Retinal pigment epithelial cell (primary cell): ENCODE measurements at places on chromosomes 5 and 9.

GRCh38 chr5:169542811-169543210, 40.8 kb upstream of the SPDL1 start:
- DNase-seq: peak; percentile 84

GRCh38 chr5:66348387-66349125, 204.5 kb downstream of the SREK1 start:
- no peak for DNase-seq

- DNase-seq: no peak
These were observed 177.0 kb downstream of the CDK5RAP2 start for GRCh38 chr9:120402741-120403542.

- DNase-seq: no peak
These were observed 61.9 kb downstream of the FAM78A start for GRCh38 chr9:131214286-131214856.

DNA sequence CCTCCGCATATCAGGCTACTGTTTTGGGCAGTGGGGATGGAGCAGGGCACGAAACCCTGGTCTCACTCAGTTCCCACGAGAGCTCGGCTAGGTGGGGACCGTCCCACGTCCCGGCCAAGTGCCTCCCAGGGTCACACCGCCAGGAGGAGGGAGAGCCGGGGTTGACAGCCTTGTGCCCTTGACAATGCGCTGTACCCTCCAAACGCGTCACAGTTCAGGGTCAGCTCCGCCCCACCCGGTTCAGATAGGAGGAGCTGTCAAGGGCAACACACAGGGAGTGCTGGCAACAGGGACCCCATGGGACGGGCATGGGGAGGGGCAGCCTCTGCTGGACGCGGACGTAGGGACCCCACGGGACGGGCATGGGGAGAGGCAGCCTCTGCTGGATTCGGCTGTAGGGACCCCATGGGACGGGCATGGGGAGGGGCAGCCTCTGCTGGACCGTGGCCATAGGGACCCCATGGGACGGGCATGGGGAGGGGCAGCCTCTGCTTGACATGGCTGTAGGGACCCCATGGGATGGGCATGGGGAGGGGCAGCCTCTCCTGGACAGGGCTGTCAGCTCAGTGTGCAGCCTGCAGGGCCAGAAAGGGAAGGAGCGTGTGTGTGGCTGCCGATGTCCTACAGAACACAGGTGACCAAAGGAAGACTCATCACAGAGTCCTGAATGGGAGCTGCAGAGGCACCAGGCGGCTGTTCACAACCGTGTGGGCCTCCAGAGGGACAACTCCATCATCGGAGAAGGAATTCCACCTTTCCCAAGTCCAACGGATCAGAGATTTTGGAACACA, 29.4 kb downstream of the PNPLA7 start:
- DNase-seq: no peak

GRCh38 chr5:175861337-175862130, 9.8 kb upstream of the CPLX2 start:
- no peak for DNase-seq

- no peak for DNase-seq
These were observed 765.1 kb downstream of the PTPRD start for GRCh38 chr9:9847750-9848149.
